Activated CD4-positive, alpha-beta T cell treated with anti-CD3 and anti-CD28 coated beads, Interleukin-2, amount 50 U/mL, for 48 hours (primary cell): ENCODE measurements at places on chromosomes 4 and X.
A peak's percentile ranks its signal among the peaks of the same experiment; 100 is the strongest.

DNA sequence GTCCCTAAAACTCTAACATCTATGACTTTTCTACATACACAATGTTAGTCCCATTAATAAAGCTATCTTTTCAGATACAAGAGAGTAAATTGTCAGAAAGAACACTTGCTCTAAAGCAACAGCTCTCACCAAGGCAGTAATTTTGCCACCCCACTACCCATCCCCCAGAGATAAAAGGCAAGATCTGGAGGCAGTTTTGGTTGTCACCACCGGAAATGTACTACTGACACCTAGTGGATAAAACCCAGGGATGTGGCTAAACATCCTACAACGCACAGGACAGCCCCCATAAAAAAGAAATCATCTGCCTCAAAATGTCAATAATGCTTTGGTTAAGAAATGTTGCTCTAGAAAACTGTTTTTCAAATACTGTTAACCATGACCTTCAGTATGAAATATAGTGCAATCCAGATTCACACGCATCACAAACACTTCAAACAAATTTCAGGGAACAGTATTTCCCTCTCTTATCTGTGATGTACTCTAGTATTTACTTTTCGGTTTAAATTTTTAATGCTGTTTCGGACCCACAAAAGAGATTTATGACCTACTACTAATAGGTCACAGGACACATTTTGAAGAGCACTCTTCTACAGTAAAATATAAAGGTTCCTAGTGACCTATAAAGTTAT, 5.1 kb downstream of the FBXL5 start:
- DNase-seq, result peak; percentile 49

DNA sequence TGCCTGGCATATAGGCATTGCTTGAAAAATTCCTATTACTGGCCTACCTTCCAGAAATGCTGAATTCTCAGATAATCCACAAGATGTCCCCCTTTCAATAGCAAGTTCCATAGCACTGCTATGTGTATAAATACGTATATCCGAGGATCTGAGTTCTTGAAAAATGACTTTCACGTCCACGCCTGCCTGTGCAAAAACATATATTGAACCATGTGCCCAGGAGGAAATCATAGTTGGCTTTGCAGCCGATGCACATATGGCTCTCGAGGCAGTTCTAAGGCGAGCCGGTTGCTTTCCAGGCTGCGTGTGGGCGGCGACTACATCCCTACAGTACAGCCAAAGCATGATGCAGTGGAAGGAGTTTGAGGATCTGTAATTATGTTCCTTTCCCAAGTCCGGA, 55.4 kb upstream of the ESX1 start:
- DNase-seq, result no peak

DNA sequence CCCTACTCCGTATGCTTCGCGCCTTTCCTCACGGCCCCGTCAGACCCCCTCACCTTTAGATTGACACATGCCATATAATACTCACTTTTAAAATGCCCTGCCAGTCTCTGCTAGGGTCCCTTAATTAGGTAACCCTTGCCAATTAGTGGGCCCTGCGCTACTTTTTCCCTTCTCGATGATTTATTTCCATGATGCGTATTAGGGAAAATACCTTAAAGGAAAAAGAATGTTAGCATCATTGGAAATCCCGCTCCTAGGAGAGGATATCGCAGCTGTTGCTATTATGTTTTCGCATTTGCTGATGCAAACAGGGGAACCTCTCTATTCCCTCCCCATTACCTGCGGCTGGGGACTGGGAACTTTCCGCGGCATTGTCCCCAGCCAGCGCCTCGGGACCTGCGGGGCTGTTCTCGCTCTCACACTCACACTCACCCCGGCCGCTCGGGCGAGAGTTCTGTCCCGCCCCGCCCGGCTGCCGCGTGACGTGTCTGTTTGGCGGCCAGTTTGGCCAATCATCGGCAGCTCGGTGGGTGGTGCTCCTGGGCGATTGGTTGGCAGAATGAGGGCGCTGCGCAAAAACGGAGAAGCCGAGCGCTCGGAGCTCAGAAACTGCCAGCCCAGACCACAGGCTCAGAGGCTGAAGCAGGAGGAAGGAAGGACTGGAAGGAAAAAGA, at the start of gene PCDH10:
Gene PCDH10, plus strand, starts transcription at position 605 of the 674 bp plus-strand sequence. CDS start 847 bp downstream, outside the sequence.
- peak; percentile 45 for DNase-seq

GRCh38 chr4:84722720-84723119, 139.8 kb downstream of the CDS1 start:
- no peak for DNase-seq

DNA sequence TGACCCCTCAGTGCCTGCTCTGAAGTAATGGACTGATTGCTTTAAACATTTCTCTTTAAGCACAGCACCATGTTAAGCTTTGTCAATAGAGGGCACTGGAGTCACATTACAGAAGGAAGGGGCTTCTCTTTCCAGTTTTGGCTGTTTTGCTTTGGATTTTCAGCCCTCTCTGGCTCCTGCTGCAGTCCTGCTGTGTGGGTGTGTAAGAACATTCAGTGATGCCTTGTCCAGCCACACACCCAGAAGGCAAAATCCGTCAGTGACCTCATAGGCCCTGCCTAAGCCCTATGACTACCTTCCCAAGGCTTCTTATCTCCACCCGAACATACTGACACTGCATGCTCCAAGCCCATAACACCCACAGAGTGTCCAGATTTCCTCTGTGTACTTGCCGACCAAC, 215.3 kb upstream of the CTSO start:
- no peak for DNase-seq

DNA sequence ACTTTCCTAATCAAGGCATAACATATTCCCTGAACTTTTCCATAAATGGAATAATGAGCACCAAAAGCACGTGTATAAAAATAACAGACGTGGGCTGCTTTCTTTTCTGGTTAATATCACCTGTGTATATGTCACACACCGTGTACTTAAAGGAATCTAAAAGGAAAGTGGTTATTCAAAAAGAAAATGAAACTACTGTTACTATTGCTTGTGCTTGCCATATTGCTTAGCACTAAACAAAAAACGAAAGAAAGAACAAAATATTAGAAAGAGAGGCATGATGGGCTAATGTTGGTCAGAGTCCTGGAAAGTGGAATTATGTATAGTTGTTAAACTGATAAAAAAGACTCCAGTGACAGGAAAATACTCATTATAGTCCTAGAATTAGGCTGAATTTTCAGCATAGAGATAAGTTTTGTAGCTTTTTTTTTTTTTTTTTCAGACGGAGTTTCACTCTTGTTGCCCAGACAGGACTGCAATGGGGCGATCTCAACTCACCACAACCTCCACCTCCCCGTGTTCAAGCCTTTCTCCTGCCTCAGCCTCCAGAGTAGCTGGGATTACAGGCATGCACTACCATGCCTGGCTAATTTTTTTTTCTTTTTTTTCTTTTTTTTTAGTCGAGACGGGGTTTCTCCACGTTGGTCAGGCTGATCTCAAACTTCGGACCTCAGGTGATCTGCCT, 123.2 kb downstream of the PABPC4L start:
- DNase-seq, result no peak

DNA sequence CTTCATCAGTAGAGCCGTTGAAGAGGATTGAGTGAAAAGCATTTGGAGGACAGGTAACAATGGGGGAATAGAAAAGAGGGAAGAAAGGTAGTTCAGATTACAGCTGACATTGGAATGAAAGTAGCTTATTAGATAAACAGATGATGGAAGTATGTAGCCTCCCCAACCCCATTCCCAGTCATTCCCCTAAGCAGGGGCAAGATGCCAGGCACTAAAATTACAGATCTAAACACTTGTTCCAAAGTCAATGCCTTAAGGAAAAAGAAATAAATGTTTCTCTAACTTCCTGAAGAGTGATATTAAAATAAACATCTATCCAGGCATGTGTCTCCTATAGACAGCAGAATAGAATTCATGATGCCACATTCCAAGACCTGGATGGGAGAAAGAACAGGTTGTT, 350.8 kb downstream of the PDGFC start:
- no peak for DNase-seq

DNA sequence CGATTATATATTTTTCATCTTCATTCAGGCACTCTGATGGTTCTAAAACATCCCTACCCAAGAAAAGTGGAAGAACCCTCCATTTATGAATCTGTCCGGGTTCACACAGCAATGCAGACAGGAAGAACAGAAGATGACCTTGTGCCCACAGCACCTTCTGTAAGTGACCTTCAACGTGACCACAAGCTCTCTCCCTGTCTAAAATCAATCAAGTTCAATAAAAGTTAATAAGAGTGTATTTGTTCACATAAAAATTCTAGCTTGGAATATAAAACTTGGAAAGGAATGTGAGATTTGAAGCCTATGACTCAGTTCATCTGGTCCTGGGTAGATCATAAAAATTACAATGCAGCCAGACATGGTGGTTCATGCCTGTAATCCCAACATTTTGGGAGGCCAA, 36.6 kb downstream of the DAPP1 start:
- DNase-seq, result no peak

DNA sequence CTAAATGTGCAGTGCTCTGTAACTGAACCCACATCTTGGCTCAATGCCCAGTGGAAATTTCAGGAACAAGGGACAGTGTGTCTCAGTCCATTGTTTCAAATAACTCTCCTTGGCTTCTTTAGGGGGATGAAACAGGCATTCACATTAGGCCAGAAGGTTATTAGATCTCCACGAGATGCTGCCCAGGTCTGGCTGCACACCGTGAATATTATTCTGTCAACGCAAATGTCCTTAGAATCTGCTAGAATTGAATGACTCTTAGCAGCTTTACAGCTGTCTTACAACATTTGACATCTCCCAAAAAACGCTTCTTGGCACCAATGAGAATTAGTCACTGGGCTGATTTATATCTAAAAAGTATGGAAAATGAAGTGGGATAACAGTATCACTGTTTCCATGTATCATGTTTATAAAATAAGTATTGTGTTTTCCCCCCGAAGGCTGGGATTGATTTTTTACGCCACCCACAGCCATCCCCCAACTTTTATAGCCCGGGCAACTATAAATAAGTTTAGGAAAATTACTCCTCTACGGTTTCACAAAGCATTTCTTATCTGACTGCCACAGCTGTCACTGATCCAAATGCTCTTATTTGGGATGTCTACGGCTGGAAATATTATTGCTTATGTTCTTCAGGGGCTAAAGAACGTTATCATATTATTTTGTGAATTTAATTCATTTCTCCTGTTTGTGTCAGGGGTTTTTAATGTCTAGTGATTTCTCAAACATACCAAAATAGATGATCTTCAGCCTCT, 559.7 kb upstream of the FAT1 start:
- DNase-seq, result no peak

- no peak for DNase-seq
Observed at GRCh38 chr4:16669036-16669435, 229.4 kb downstream of the LDB2 start.

DNA sequence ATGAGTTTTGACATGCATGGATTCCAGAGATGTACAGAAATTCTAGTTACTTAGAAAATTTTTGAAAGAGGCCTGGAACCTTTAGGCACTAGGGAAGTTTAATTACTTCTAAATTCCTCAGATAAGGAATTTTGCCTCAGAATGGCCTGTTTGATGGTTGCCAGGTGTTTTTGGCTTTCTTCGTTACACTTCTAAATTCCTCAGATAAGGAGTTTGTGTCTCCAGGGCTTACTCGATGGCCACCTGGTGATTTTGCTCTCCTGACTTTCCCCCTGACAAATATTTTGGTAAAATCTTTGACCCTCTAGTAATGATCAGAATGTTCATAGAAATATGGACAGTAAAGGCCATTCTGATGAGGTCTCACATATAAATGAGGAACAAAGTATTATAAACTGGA, 64.3 kb downstream of the BEX3 start:
- DNase-seq, result no peak

- no peak for DNase-seq
Observed at GRCh38 chr4:94920369-94920768, 162.6 kb downstream of the BMPR1B start.

DNA sequence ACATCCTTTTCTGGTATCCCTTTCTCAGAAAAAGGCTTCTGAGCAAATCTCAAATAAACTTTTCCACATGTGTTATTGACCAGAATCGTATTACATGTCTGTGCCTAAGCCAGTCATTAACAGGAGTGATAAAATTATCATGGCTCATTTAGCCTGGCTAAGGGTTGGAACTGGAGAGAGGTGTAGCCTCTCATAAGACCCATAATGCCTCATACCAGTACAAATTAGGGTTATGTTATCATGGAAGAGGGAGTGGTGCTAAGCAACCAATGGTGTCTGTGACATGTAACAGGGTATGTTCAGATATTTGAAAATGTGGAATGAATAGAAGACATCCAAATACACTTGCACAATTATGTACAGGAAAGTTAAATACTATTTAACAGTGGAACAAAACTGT, 99.6 kb upstream of the CCDC160 start:
- no peak for DNase-seq

- no peak for DNase-seq
Observed at GRCh38 chrX:15245896-15246295, 24.0 kb downstream of the ASB9 start.

DNA sequence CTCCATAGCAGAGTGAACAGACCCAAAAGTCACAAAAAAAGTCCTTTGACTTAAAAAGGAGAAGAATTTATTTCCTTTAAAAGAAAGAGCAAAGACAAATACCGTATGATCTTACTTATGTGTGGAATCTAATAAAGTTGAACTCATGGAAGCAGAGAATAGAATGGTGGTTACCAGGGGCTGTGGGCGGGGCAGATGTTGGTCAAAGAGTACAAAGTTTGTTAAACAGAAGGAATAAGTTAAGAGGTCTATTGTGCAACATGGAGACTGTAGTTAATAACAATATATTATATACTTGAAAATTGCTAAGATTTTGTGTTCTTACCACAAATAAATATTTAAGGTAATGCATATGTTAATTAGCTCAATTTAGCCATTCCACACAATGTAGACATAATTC, 173.3 kb upstream of the S100G start:
- DNase-seq, result no peak

DNA sequence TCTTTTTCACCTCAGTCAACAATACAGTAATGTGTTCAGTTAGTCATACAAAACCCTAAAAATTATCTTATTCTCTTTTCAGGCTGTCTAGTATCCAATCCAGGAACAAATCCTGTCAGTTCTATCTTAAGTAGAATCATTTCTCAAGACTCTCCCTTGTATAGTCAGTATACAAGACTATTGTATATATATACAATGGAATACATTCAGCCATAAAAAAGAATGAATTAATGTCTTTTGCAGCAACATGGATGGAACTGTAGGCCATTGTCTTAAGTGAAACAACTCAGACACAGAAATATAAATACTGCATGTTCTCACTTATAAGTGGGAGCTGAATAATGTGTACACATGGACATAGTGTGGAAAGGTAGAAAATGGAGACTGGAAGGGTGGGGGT, 501.2 kb upstream of the ATOH1 start:
- DNase-seq, result no peak

- peak; percentile 44 for DNase-seq
Observed at GRCh38 chrX:15854080-15854655, 445 bp downstream of the AP1S2 start.

GRCh38 chr4:130146773-130147172, 1050.8 kb downstream of the C4orf33 start:
- no peak for DNase-seq
